HL-60 (cell line): ENCODE measurements at places on chromosomes 12 and 14.

DNA sequence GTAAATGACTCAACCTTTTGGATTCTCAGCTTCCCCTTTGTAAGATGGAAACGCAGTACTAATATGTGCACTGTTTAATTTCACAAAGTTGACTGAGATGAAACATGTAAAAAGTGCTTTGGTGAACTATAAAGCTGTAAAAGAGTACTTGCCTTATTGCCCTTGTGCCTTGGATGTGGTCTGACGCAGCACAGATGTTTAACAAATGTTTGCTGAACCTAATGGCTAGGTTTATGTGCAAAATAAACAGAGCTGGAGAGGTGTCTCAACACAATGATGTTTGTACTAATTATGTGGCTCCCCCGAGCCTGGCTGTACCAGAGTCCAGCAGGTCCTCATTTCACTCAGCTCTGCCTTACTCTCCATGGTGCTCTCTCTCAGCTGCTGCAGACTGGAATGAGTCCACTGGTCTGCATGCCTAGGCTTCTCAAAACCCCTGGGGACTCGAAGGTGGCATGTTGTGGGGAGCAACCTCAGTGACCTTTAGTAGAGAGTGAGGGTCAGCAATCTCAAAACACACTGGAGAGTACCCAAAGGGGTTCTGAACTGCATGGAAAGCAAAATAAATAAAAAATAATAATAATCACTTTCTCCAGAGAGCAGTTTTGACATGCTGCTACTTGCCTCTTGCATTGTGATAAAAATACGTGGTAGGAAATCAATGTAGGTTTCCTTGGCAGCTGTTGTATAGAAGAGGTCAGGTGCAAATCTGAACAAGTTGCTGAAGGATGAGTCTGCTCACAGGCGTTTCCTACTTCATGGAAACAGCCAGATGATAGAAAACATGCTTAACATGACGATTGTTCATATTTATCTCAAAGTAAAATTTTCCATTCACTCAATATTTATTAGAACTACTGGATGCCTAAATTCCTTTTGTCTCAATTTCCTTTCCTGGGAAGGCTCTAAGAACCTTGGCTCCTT, 8.5 kb upstream of the AMIGO2 start:
- no peak for DNase-seq

GRCh38 chr14:55245657-55246268, 25.5 kb upstream of the FBXO34 start:
- DNase-seq, result no peak

DNA sequence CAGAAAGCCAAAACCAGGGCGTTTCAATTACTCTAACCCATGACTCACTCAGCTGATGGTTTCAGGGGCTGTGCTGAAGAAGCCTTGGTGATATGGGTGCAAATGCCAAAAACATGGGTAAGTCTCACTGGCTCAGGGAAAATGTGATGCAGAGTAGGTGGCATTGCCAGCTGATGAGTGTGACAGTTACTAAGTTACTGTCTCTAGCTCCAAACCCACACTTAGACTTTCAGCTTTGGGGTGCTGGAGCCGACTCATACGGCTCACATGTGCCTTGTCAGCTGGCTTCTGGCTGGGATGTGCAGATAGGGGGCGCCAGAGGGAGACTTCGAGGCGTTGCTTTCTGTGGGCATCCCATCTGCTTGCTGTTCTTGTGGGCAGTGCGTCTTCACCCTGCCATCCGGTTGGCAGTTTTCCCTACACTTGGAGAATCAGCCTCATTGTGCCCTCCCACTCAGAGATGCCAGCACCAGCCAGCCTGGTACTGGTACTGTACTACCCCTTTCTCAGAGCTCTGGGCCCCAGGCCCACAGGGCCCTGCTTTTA, 11.1 kb upstream of the KRT7 start:
- peak; percentile 61 for DNase-seq

GRCh38 chr12:76919383-76920171, 40.8 kb upstream of the CSRP2 start:
- DNase-seq, result no peak

- DNase-seq, result no peak
Measured at GRCh38 chr12:56724701-56724971, 463 bp downstream of the NACA start.

DNA sequence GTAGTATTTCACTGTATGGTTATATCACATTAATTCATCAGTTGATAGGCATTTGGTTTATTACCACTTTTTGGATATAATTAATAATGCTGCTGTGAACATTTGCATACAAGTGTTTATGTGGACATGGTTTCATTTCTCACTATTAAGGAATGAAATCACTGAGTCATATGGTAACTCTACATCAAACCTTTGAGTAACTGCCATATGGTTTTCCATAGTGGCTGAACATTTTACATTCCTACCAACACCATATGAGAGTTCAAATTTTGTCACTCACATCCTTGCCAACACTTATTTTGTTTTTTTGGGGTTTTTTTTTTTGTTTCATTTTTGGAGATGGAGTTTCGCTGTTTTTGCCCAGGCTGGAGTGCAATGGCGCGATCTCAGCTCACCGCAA, 30.2 kb upstream of the EAPP start:
- no peak for DNase-seq

- no peak for DNase-seq
Measured at GRCh38 chr14:90625445-90625844, 190.8 kb downstream of the TTC7B start.

- DNase-seq, result no peak
Measured at GRCh38 chr12:13258197-13258596, 61.7 kb downstream of the EMP1 start.
